ENCODE measurements at places on chromosomes 5 and 9.

- no peak for DNase-seq
Measured at GRCh38 chr5:148924817-148925216, 98.4 kb downstream of the ADRB2 start.

- DNase-seq = no peak
Measured at GRCh38 chr5:142091922-142092321, 16.7 kb upstream of the NDFIP1 start.

DNA sequence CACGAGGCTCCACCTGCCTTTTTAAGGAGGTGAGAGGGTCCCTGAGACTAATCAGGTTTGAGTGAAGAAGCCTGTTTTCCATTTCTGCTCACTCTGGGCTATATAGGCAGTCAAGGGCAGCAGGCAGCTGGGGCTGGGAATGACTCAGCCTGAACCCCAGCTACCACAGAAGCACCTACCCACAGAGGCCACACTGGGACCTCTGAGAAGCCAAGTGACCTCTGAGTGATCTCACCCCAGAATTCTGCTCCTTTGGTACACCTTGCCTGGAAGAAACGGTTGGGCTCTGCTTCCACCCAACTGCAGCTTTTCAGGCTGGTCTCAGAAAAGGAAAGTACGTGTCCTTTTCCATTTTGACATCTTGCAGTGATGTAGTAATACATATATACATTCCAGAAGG, 6.8 kb downstream of the FAM219A start:
- no peak for DNase-seq

GRCh38 chr9:27468462-27469110, 55.5 kb upstream of the IFNK start:
- no peak for DNase-seq

DNA sequence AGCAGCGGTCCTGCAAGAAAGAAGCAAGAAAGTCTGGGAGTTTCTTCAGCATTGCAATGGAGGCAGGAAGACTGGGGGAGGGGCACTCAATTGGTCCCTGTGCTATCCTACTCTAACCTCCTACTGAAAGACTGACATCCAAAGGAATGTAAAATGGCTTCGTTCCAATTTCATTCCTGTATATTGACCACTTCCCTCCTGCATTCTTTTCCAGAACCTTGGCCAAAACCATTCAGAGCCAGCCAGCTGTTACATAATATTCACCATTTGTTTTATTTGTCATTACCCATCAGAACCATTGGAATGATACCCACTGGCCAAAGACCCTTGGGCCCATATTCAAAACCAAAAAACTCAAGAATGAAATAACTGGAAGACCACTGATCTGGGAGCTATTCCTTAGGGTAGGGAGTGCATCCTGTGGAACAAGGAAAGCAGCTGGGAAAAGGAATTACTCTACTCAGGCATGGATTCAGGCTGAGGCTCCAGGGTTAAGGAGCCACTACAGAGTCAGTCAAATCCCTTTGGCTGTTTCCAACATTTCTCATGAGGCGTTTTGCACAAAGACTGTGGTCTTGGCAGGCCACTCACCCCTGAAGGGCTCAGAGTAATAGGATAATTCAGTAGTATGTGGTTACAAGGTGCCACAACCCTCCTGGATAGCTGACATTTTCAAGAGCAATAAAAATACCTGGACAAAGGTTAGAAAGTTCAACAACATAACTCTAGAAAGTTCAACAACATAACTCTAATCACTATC, 148.7 kb upstream of the SLC1A3 start:
- no peak for DNase-seq

- DNase-seq = no peak
Measured at GRCh38 chr9:31759703-31760102, 624.7 kb upstream of the ACO1 start.

- no peak for DNase-seq
Measured at GRCh38 chr9:128161215-128161902, 1.3 kb downstream of the BBLN start.

GRCh38 chr5:43156388-43156787, 35.6 kb upstream of the NIM1K start:
- no peak for DNase-seq

GRCh38 chr5:87002485-87002884, 265.2 kb upstream of the RASA1 start:
- no peak for DNase-seq

DNA sequence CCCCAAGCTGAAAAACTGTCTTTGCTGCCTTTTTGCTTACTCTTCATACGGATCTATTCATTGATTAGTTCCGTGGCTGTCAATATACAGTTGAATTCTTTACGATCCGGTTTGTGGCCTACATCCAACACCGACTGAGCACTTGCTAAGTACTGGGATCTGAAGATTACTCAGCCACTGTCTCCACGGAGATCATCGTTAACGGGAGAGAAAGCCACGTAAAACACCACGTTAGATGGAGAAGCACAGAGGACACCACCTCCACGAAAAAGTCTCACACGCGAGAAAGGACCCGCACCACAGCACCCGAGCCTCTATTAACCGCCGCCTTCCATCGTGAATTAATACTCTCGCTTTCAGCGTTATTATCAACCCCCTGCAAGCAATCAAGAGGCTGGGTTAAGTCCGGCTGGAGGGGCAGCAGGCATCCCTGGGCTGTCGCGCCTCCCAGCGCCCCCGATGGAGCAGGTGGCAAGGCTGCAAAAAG, 650 bp downstream of the ELP1 start:
- no peak for DNase-seq

DNA sequence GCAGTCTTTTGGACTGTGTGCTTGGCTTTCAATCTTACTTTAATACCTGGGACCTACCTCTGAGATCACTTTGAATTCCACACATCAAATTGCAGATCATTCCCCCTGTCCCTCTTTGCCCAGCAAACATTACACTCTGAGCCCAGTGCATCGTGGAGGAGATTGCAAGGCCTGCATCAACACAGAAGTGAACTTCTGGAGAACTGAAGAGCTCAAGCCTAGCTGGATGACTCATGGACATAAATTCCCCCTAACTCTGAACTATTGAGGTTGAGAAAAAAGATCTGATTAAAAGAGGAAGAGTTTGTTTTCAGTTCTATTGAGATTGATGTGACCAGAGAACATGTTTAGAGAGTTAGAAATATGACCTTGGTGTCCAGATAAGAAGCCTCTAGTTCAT, 316.0 kb upstream of the DMAC1 start:
- DNase-seq = no peak

DNA sequence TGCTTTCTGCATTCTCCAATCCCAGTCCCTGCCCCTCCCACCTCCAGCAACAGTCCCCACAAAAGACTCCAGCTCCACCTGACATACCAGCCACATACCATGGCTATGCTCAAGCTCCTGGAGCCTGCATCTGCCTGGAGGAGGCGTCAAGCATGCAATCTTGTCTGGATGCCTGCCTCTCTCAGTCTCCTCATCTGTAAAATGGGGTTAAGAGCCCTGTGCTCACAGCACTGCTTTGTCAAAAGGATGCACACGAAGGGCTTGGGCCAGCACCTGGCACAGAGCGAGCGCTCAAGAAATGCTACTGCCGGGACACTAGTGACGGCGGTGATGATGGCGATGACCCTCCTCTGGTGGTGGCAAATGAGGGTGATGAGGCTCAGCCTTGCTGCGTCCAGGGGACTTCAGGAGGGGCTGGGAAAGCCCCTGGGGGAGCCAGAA, 202.9 kb upstream of the IER5L start:
- DNase-seq = no peak

DNA sequence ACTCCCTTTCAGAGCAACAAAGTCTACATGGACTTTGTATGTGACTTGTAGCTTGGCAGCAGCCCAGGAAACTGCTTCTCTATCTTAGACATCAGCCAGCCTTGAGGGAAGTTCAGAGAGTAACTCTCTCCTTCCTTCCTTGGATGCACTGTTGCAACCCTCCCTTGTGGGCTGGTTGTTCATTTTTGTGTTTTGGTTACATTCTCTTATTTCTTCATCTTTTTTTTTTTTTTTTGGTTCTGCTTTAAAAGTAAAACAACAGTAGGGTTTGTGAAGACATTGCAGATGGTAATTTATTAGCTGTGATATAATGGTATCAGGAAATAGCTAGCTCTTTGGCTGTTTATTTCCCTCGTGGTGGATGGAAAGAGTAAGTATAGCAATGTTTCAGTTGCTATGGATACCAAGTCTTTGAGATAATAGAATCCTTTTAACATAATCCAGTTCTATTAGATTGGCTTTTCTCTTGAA, 97.9 kb upstream of the MAMDC2 start:
- DNase-seq = no peak

DNA sequence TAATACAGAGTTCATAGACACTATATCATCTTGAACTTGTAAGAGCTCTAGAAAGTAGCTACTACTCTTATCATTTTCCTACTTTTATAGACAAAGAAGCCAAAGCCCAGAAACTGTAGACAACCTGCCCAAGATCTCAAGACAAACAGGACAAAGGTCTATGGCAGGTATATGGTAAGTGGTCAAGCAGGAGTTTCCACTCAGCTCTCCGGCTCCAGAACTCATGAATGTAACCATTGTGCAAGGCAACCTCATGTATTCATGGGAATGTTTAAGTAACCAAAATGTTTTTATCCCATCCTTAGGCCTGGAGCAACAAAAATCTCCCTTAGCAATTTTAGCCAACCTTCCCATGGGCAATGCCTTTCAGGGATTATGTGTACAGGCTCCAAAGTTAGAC, 163.4 kb upstream of the PUM3 start:
- no peak for DNase-seq

DNA sequence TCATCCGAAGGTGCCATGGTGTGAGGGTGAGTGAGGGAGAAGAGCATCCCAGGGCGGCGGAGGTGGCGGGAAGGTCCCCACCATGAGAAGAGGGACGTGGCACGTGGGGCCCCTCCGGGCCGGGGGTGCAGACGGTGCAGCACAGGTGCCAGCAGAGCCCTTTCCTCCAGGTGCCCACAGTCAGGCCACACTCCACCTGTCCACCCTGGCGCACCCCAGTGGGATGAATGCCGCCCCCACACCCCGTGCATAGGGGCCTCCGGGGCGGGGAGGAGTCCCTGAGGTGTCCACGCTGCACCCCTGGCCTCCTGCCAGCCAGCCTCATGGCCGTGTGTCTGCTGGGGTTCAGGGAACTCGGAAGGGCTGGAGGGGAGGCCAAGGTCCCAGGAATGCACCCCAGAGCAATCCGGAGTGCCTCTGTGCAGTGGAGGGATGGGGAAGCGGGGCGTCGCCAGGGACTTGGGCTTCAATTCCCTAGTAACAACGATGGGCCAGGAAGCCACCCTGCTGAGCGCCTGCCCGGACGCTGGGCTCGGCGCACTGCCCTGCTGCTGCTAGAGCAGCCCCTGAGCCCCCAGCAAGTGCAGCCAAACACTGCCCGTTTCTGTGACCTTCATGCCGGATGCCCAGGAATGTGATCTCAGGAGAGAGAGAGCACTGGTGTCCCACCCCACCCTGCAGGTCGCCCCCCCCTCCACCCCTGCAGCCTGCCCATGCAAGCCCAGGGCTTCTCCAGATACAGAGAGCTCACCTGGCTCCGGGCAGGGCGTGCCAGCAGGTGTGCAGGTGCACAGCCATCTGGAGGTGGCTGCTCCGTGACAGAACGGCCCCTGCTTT, 8.8 kb upstream of the NACC2 start:
- DNase-seq = no peak

DNA sequence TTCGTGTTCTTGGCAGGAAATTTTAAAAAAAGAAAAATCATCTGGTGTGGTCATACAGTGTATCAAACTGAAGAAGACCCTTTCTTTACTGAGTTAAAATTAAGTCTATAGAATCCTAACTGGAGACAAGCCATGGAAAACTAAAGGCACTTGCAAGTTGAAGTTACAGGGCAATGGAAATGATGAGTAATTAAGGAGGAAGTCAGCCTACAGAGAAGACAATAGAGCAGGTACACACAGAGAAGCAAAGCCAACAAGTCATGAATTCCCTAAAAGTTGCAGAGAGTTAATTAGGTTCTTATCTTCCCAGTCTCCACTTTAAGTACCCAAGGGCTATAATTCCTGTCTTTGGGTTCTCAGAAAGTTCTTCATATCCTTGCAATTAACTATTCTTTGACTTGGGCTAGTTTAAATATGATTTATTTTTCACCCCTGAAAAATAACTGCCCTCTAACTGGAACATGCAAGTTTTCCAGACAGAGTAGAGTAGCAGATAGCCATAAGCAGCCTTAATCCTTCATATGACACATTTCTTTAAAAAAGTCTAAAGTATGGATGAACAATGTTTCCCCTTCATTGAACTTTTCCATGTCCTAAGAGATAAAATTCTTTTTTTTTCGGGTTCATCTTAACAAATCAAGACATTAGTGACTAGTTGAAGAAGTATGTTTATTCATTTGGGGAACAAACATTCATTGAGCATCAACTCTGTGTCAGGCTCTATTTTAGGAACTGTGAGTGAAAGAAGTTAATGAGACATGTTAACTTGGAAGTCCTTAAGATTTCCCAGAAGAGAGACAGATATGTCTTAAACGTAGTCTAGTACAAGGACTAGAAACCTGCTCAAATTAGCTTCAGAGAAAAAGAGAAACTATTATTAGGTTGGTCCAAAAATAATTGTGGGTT, 5.2 kb upstream of the ITGA2 start:
- DNase-seq = no peak

GRCh38 chr5:100731768-100732167, 171.3 kb downstream of the ST8SIA4 start:
- no peak for DNase-seq

DNA sequence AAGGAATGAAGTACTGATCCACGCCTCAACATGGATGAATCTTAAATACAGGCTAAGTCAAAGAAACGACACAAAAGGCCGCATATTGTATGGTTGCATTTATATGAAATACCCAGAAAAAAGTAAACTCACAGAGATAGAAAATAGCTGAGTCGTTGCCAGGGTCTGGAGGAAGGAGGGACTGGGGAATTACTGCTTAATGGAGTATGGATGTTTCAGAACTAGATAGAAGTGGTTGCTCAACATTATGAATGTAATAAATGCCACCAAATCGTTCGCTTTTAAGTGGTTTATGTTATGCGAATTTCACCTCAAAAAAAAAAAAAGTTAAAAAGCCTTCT, 784 bp upstream of the MSANTD3 start:
- DNase-seq = no peak

- no peak for DNase-seq
Measured at GRCh38 chr9:113585555-113585954, 122.0 kb downstream of the RGS3 start.

GRCh38 chr9:128627906-128628305, 28.7 kb downstream of the DYNC2I2 start:
- DNase-seq = no peak

All from stimulated activated CD4-positive, alpha-beta T cell treated with anti-CD3 and anti-CD28 coated beads, Interleukin-4, amount 100 ng/mL, for 48 hours (primary cell).